ENCODE measurements at places on chromosomes 5 and 9. TPM values are rescaled to one million over a fixed set of nuclear protein-coding genes. Genes with fewer than 3 reads are reported as not detected.

- no peak for DNase-seq
- H3K27me3 ChIP-seq: no peaks in the 10 kb centered on the region
- no peaks in the 10 kb centered on the region for H3K4me1 ChIP-seq
- no peaks in the 10 kb centered on the region for H3K36me3 ChIP-seq
- no peak overlapping the region for H3K4me3 ChIP-seq
- no peak overlapping the region for H3K27ac ChIP-seq
Measured at GRCh38 chr9:84941792-84942191, 272.3 kb downstream of the NTRK2 start.

GRCh38 chr9:128906741-128907140 lies 14.0 kb upstream of the PHYHD1 start:
- DNase-seq: no peak
- H3K36me3 ChIP-seq: peaks cover 18% of the 10 kb centered on the region
- H3K4me1 ChIP-seq: peaks cover 16% of the 10 kb centered on the region
- no peak overlapping the region for H3K27ac ChIP-seq

GRCh38 chr5:68060382-68060781 lies 155.2 kb upstream of the PIK3R1 start:
- H3K4me3 ChIP-seq: no peak overlapping the region
- H3K4me1 ChIP-seq: no peaks in the 10 kb centered on the region
- no peaks in the 10 kb centered on the region for H3K36me3 ChIP-seq
- DNase-seq: no peak

DNA sequence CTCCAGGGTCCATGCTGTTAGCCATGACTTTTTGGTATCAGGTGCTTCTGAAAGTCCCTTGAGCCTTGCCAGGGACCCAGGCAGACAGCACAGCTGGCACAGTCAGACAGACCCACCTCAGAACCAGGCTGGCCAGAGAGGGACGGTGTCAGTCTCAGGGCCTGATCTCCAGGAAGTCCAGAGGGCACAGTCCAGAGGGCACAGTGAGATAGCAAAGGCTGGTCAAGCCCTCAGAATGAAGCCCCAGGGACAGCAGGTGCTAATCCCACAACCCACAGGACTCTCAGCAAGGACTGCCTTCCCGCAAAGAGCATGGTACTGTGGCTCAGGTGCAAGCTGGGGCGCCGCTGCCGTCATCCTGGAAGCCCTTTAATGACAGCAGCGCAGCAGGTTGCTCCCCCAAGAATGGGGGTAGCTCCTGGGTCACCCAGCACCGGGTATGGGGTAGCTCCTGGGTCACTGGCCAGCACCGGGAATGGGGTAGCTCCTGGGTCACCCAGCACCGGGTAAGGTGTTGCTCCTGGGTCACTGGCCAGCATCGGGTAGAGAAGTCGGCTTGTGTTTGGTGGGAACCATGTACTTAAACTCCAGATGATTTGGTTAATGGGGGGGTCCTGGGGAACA lies 105.6 kb upstream of the PHYKPL start:
- no peak overlapping the region for H3K27ac ChIP-seq
- H3K36me3 ChIP-seq: no peaks in the 10 kb centered on the region
- DNase-seq: no peak
- no peaks in the 10 kb centered on the region for H3K4me1 ChIP-seq

GRCh38 chr5:163735069-163735468 lies 229.7 kb downstream of the MAT2B start:
- H3K4me1 ChIP-seq: no peaks in the 10 kb centered on the region
- H3K36me3 ChIP-seq: no peaks in the 10 kb centered on the region
- no peak overlapping the region for H3K27ac ChIP-seq

- no peaks in the 10 kb centered on the region for H3K36me3 ChIP-seq
- no peak for DNase-seq
- H3K27me3 ChIP-seq: no peaks in the 10 kb centered on the region
- H3K4me3 ChIP-seq: no peak overlapping the region
Measured at GRCh38 chr5:178332210-178332641, 99.6 kb upstream of the PHYKPL start.

DNA sequence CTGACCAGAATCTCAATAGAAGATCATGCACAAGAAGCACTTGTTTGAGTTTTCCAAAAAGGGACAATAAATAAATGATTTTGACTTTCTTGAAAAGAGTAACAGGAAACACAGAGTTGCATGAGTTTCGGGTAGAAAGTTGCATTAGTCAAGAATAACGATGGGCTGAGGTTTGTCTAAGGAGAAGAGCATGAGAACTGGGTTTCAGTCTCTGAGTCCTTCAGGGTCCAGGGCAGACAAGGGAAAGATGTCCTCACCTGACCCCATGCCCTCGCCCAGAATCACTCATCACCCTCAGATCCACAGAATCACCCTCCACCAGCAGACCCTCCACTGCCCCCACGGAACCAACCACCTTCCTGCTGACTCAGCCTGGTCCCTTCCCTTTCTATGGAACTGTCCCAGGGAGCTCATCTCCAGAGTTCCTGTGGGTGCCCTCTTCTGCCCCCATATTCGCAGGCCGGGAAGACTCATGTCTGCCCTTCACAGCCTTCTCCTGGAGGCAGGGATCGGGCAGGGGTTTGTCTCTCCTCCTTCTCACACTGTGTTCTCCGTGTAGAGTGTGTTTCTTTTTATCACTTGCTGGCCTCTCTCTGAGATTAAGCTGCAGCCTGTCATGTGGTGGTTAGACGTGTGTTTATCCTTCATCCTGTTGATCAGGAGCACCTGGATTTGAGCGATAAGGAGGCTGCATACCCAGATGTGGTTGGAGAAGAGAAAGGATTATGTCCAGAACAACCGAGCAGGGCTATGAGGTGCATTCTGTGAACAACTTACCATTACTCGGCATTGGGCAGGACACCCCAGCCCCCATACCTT lies 442.6 kb downstream of the MAT2B start:
- no peaks in the 10 kb centered on the region for H3K27me3 ChIP-seq
- H3K36me3 ChIP-seq: no peaks in the 10 kb centered on the region
- H3K27ac ChIP-seq: no peak overlapping the region
- no peaks in the 10 kb centered on the region for H3K4me1 ChIP-seq
- H3K4me3 ChIP-seq: no peak overlapping the region
- DNase-seq: no peak

GRCh38 chr9:31847963-31848362 lies 536.5 kb upstream of the ACO1 start:
- H3K4me1 ChIP-seq: no peaks in the 10 kb centered on the region
- DNase-seq: no peak
- no peaks in the 10 kb centered on the region for H3K27me3 ChIP-seq
- no peaks in the 10 kb centered on the region for H3K36me3 ChIP-seq

DNA sequence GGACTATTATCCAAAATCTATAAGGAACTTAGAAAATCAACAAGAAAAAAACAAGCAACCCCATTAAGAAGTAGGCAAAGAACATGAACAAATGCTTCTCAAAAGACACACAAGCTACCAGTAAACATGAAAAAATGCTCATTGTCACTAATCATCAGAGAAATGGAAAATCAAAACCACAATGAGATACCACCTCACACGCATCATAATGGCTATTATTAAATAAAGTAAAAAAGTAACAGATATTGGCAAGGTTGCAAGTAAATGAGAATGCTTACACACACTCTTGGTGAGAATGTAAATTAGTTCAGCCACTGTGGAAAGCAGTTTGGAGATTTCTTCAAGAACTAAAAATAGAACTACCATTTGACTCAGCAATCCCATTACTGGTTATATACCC lies 167.0 kb upstream of the DMRTA1 start:
- no peaks in the 10 kb centered on the region for H3K36me3 ChIP-seq
- no peaks in the 10 kb centered on the region for H3K4me1 ChIP-seq
- H3K27me3 ChIP-seq: no peaks in the 10 kb centered on the region
- no peak overlapping the region for H3K4me3 ChIP-seq

ADGRD2 gene
- total RNA-seq: not detected

OR1L1 gene
- not detected for total RNA-seq

EDIL3 gene
- total RNA-seq: 226 TPM

FAM174A gene
- total RNA-seq: 16.4 TPM
